Karpas-422 (cell line): ENCODE measurements at places on chromosomes 3 and 15. TPM values are rescaled to one million over a fixed set of nuclear protein-coding genes. Genes with fewer than 3 reads are reported as not detected.

DNA sequence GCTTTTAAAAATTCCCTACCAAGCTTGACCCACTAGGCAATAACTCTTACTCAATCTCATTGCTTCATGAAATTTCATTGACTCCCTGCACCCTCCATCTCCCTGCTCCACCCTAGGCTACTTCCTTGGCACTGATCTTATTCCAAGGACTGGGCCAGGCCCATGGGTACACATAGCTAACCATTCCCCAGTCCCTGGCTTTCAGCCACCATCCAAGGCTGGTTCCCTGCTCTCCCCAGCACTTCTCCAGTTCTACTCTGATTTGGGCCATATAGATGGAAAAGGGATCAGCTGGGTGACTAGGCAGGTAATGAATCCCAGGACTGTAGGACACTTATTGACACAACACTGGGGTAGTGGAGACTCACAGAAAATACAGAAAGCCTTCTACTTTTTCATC is 88.1 kb upstream of the NEO1 start:
- no peak for DNase-seq

DNA sequence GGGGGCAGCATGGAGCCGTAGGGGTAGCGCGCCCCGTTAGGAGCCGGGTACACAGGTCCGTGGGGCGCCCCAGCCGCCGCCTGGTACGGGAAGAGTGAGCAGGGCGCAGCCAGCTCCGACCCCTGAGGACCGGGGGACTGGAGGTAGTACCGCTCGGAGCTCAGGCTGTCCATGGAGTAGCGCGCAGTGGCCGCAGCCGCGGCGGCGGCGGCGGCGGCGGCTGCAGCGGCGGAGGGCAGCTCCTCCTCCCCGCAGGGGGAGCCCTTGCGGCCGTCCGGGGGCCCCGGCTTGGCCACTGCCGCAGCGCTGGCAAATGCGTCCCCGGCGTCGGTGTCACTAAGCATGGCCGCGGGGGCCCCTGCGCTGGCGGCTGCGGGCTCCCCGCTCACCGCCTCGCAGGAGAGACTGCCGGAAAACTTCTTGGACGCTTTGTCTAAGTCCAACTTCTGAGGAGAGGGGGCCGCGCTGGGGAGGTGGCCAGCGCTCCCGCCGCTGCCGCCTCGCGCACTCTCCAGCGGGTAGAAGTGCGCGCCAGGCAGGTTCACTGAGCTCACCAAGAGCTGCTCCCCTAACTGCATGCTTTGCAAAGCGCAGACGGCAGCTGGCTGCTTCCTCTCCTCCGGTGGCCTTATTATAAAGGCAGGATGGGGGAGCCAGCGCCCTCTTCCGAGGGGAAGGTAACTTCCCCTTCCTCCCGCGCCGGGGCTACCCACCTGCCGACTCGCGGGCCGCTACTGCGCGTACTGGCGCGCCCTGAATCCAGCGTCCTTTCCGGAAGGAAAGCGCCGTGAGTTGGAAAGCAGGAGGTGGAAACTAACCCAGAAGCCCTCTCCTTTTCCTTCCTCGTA is at the start of gene EOMES:
Gene EOMES (minus strand): TSS at position 607 of the 848 bp plus-strand sequence. CDS start 29 bp downstream, at position 578.
- DNase-seq: peak; percentile 86

DNA sequence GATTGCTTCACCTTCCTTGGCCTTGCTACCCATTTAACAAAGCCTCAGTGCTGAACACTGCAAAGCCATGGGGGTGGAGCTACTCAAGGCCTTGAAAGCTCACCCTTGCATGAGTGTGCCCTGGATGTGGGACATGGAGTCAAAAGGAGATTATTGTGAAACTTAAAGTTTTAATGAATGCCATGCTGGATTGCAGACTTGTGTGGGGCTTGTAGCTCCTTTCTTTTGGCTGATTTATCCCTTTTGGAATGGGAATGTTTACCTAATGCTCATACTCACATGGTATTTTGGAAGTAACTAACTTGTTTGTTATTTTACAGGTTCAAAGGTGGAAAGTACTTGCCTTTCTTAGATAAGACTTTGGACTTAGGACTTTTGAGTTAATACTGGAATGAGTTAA is 538.5 kb upstream of the NECTIN3 start:
- DNase-seq: no peak

GRCh38 chr15:58988006-58988785 is 733 bp downstream of the RNF111 start:
- peak; percentile 88 for DNase-seq

DNA sequence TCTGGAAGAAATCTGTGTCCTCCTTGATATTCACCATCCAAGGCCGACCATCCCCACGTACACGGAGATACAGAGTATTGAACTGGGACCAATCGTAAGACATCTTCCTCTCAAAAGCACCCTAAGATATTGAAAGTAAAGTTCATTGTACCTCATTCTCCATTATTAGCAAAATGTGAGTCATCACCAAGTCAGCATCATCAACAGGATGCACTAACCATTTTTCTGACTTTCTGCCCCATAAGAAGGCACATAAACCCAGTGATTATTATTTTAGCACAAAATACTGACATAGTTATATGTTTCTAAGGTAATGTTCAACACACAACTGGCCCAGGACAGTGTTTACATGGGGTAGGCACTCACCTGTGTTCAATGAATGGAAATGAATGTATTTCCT is 7.4 kb downstream of the NDUFAF1 start:
- DNase-seq: no peak

GRCh38 chr3:186514296-186515002 is 29.7 kb downstream of the CRYGS start:
- DNase-seq: peak; percentile 66

- no peak for DNase-seq
Observed at GRCh38 chr3:9019259-9019961, 56.1 kb upstream of the RAD18 start.

DNA sequence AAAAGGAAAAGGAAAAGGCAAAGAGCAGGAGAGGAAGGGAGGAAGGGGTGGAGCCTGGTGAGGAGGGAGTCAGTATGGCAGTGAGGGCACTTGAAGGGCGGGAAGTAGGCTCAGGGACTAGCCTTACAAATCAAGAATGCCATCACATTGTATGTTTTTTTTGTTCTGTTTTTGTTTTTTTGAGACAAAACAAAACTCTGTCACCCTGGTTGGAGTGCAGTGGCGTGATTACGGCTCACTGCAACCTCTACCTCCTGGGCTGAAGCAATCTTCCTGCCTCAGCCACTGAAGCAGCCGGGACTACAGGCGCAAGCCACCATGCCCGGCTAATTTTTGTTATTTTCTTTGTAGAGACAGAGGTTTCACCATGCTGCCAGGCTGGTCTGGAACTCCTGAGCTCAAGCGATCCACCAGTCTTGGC is 10.5 kb upstream of the PIK3CB start:
- DNase-seq: no peak

The NLGN1 gene
- total RNA-seq: not detected in 2 replicates

The ISLR gene
- total RNA-seq: not detected in 2 replicates

The KBTBD13 gene
- total RNA-seq: not detected in 2 replicates

The CEMIP gene
- not detected in 2 replicates for total RNA-seq

The SLC24A5 gene
- total RNA-seq: not detected in 2 replicates

The CSPG5 gene
- 0.04 and 1.5 TPM in 2 replicates for total RNA-seq

The PPP1R14D gene
- total RNA-seq: not detected in 2 replicates

The SCAANT1 gene
- not detected in 2 replicates for total RNA-seq

The FBXL22 gene
- total RNA-seq: 0.15 TPM in 1 of 2 replicates, not detected in the other

The SI gene
- total RNA-seq: not detected in 2 replicates
